Osteoblast (primary cell): ENCODE measurements at places on chromosomes 7 and 10. TPM values are rescaled to one million over a fixed set of nuclear protein-coding genes. Genes with fewer than 3 reads are reported as not detected.

DNA sequence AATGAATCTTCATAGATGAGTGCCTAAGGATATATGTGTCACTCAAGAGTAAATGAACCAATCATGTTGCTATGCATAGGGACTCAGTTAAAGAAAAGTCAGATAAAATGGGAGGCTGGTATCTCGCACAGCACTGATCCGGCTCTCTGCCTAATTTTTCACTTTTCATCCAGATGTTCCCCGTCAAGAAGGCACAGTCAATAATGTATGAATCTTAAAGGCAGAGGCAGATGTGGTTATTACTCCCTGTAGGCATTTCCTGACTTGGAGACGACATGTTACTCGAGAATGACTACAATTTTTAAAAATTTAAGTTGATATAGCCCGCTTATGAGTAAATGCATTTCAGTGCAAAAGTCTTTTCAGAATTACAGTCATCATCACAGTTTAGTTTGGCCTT is 113.6 kb downstream of the TBXAS1 start:
- no peak overlapping the region for H3K4me3 ChIP-seq
- DNase-seq = no peak
- H3K36me3 ChIP-seq = no peaks in the 10 kb centered on the region
- H3K4me1 ChIP-seq = no peaks in the 10 kb centered on the region

DNA sequence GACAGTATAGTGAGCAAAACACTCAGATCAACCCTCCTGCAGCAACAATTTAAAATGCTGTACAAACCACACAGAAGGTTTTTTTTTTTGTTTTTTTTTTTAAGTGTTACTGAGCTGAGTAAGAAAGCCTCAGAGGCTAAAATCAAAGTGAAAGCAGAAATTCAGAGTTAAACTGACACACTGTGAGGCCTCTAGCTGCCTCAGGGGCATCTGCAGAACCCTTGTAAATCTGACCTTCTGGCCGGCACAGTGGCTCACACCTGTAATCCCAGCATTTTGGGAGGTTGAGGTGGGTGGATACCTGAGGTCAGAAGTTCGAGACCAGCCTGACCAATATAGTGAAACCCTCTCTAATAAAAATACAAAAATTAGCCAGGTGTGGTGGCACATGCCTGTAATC is 7.4 kb upstream of the GNA12 start:
- H3K27ac ChIP-seq = no peak overlapping the region
- no peak overlapping the region for H3K4me3 ChIP-seq
- peaks cover 12% of the 10 kb centered on the region for H3K4me1 ChIP-seq
- no peaks in the 10 kb centered on the region for H3K27me3 ChIP-seq

DNA sequence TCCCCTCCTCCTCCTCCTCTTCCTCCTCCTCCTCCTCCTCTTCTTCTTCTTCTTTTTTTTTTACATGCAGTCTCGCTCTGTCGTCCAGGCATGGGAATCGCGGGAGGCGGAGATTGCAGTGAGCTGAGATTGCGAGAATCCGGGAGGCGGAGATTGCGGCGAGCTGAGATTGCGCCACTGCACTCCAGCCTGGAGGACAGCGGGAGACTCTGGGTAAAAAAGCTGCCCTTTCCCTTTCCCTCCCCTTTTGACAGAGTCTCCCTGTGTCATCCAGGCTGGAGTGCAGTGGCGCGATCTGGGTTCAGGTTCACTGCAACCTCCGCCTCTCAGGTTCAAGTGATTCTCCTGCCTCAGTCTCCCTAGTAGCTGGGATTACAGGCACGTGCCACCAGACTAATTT is 168.1 kb upstream of the MALRD1 start:
- no peak overlapping the region for H3K4me3 ChIP-seq
- no peak for DNase-seq
- no peaks in the 10 kb centered on the region for H3K36me3 ChIP-seq
- H3K27me3 ChIP-seq = no peaks in the 10 kb centered on the region

Gene GNGT1
- total RNA-seq = not detected in 2 replicates

Gene GPR37
- total RNA-seq = under 0.01 and 0.29 TPM in 2 replicates

Gene PRF1
- total RNA-seq = not detected in 2 replicates

Gene TMEM178B
- 1.1 and 2.1 TPM in 2 replicates for total RNA-seq
